Putamen (tissue), 1 donor: ENCODE measurements at places on chromosomes 2 and 18.

DNA sequence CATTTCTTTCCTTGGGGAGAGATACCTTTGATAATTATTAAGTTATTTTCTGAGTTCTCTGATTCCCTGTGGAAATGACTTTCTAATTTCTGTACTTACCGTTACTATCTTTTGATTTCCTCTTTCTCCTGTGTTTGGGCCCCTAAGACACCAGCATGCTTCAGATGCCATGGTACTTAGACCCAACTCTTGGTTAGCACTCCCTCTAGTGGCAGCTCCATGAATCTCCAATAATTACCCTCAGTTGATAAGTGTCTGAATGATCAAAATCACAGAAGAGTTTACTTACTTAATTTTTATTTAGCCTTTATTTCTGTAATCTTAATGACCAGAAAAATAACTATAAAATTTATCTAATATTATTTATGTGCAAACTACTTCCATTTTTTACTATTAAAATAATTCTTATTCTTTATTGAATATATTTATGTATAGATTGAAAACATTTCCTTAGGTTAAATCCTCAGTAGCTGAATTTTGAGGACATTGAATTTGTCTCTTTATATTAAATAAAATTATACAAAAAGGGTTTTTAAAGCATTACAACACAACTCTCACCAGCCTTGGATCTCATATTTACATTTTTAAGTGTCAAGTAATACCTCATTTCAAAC is 300.4 kb downstream of the KCNS3 start:
- DNase-seq: peak; percentile 22

DNA sequence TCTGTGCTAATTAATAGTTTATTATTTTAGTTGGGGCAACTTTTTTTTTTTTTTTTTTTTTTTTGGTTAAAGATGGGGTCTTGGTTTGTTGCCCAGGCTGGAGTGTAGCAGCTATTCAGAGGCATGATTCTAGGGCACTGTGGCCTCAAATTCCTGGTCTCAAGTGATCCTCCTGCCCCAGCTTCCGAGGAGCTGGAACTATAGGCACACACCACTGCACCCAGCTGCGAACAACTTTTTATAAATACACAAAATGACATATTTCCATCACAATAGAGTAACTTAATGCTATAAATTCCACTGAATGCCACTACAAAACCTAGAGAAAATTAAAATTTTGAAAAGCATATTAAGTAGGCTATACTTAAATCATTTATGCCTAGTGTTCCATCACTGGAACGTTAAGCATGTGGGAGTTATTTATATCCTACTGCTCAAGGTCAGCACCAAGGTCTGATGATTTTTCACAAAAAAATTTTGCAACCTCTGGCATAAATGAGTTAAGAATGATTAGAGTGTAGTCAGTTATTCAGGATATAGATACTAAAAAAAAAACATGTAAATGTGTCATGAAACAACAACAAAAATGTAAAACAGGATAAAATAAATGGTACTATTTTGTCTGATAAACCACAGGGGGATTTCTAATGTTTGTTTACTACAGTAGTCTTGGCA is 46.8 kb downstream of the GFPT1 start:
- no peak for DNase-seq

- DNase-seq: no peak
Observed at GRCh38 chr2:65045651-65046050, 10.6 kb upstream of the CEP68 start.

DNA sequence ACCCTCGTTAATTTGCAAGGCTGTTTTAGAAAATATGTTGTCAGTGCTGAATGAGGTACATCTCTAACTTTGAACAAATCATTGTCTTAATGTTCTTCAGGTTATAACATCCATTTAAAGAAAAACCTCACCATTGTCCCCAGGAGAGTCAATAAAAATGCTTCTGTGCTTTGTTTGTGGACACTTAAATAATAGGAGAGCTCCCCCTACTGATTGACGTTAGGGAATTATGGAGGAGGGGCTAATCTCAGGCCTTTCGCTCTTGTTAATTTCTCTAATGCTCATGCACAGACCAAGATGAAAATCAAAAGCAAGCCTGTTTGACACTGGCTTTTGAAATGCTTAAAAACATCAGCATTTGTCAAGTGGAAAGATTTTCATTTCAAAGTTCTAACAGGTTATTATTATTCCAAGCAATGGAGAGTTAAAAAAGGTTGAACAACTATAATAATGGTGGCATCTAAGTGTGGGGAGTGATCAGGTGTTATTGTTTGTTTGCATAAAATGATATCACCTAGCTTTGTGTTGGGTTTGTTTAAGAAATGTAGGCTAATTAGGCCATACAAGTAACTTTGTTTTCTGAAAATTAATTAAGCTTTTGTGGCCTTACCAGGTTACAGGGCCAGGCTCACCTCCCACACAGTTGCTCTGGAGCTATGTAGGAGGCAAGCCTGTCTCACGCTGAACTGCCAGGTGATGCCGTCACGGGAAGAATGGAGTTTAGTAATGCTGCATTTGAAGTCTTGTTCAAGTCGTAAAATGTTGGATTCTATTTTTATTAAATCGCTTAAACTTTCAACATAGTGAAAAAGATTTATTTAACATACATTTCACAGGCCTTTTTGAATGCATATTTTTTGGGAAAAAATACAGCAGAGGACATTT is 51.7 kb upstream of the SMIM21 start:
- peak; percentile 43 for DNase-seq

- DNase-seq: no peak
Observed at GRCh38 chr2:89763254-89763580, 1071.7 kb downstream of the RPIA start.

GRCh38 chr2:142791335-142791734 is 86.1 kb upstream of the KYNU start:
- DNase-seq: no peak

- no peak for DNase-seq
Observed at GRCh38 chr18:44850001-44850400, 169.3 kb downstream of the SETBP1 start.

- DNase-seq: no peak
Observed at GRCh38 chr18:62672600-62672999, 42.7 kb upstream of the PHLPP1 start.

DNA sequence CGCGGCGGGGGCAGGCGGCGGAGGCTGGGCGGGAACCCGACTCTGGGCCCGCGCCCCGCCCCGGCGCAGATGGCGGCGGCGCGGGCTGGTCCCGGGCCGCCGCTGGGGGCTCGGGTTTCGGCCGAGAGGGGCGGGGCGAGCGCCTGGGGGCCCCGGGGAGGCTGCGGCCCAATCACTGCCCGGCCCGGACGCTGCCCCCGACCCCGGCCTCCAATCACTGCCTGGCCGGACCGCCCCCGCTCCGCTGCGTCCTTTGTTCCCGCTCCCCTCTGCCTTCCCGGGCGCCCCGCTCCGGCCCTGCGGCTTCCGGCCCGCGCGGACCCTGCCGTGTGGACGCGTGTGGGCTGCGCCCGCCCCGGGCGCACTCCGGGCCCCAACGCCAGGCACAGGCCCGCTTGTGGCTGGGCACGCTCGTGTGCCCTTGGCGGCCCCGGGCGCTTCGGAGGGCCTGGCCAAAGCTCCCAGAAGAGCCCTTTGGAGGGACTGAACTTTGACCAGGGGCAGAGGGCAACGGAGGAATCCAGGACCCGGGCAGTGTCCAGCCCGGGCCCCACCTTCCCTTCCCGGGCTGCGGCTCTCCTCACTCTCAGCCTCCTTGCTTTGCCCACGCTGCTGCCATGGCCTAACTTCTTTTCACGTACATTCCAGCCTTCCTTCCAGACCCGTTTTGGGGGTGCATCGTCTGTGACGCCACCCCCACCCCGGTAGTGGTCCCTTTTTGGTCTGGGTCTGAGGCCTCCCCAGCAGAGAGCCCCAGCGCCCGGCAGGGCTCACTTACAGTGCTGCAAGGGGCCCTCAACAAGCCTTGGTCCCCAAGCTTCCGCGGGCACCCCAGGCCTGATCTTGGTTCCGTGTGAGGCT is 27.1 kb upstream of the PTMA start:
- peak; percentile 90 for DNase-seq

- no peak for DNase-seq
Observed at GRCh38 chr18:68733707-68734106, 18.8 kb upstream of the TMX3 start.

DNA sequence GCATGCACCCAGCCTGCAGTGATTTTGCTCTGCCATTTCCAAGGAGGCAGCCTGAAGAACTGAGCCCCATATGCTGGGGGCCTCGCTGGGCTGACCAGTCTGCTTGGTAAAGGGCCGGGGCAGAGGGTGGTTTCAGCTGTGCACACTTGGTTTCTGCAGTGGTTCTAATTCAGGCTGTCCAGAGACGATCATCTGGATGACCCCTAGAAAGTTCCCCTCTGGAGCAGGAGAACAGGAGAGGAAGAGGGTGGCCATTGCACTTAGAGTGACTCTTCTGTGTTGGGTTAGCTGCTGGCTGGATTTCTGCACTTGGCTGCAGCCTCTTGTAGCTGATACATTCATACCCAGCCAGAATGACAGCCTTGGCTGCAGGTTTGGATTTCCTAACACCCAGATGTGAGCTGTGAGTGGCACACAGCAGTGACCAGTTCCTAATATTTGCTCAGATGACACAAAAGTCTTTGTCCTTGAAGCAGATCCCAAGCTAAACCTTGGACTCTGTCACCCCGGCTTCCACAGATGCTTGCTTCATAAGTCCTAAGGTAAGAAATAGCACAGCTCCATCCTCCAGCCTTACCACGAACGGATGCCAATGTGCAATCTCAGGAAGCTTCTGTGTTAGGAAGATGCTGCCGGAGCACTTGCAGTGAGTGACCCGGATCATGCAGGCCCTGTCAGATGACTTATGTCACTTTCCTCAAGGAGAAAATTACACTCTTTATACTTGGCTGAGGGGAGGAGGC is 105.6 kb downstream of the HNRNPLL start:
- DNase-seq: no peak

GRCh38 chr2:75822336-75822735 is 111.6 kb upstream of the GCFC2 start:
- no peak for DNase-seq

- DNase-seq: no peak
Observed at GRCh38 chr2:186726938-186727337, 33.1 kb downstream of the FAM171B start.

GRCh38 chr18:74994502-74995418 is 214.2 kb downstream of the PTGR3 start:
- DNase-seq: no peak

GRCh38 chr2:1936427-1936980 is 192.2 kb upstream of the PXDN start:
- no peak for DNase-seq

GRCh38 chr2:219252570-219252899 is 508 bp upstream of the TUBA4B start:
- DNase-seq: no peak

DNA sequence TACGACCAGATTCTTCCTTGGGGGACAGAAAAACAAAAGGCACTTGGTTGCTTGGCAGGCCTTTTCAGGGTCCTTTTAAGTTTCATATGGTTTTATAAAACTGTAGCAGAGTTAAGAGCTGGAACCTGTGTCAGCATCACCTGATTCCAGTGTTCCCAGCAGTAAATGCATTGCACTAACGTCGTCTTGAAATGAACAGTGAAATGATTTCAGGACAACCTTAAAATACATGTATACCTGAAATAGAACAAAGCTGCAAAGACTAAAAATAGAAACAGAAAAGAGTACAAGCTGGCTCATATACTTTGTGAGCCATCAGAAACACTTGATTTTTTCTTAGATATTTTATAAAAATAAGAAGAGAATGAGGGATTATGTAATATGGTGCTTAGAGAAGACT is 51.9 kb downstream of the ACSL3 start:
- DNase-seq: peak; percentile 72

DNA sequence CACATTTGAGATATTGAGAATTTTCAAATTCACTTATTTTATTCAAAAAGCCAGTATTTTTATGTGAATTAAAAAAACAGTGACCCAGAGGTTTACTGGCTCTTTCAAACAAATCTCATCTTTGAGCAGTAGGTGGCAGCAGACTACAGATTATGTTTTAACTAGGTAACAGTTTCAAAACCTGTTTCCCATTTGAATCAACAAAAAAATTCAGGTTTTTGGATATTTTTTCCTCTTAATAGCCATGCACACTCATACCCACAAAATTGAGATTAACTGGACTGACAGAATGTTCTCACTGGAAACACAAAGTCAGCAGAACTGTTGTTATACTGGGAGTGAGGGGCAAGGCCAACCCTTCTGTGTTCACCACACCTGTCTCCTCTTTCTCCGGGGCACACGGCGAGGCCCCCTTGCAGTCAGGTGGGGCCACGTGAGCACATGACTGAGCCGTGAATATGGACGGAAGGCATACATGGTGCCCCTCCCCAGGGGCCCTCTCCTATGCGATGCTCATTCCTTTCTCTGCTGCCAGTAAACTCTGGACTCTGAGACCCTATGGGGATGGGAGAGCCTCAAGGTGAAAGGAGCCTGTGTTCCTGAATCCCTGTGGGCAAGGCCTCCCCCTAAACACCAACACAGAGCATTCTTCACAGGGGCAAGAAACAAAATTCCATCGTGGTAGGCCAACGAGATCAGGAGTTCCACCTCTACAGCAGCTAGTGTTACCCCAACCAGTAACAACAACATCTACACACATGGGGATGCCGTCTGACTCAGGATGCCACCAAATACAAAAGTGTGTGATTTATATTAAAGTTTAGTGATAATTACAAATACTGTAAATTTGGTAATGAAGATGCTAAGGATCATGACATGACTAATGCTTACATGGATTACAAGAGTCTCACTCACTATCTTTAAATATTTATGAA is 80.4 kb downstream of the LPIN2 start:
- peak; percentile 45 for DNase-seq

DNA sequence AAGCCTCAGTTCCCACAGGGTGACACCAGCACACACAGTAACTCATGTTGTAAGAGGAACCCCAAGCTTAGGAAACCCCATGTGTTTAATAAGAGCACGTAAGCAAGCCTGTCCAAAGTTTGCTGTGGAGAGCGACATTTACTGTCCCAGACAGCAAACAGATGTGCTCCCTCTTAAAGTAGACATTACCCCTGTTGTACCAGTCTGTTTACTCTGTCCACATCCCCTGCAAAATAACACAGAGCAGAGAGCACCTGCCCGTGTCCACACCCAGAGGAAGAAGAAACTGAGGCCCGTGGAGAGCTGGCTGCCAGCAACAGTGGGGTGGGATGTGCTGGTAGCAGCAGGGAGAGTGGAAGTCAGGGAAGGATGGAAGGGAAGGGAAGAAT is 243.5 kb downstream of the GBX2 start:
- no peak for DNase-seq

DNA sequence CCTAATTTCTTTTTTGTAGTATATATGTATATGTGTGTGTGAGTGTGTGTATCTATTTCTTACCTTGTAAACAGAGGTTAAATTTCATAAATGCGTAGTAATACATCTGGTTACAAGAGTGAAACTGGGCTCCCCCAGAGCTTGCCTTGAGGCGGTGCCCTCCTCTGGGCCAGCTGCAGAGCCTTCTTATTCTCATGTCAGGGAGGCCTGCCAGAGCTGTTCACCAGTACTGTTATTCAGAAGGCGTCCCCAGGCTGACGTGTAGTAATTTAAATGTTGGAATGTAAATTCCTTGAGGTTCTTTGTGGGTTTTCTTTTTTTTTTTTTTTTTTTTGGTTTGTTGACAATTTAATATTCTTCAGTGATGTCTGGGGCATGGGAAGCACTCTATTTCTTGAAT is 11.2 kb downstream of the COPS8 start:
- no peak for DNase-seq

GRCh38 chr2:160538559-160539355 is 45.1 kb upstream of the RBMS1 start:
- no peak for DNase-seq

- no peak for DNase-seq
Observed at GRCh38 chr2:229393926-229394325, 122.8 kb upstream of the PID1 start.
